ENCODE measurements at places on chromosomes 7 and 10. TPM values are rescaled to one million over a fixed set of nuclear protein-coding genes. Genes with fewer than 3 reads are reported as not detected.

- peaks cover 4% of the 10 kb centered on the region for H3K4me1 ChIP-seq
- no peak overlapping the region for H3K4me3 ChIP-seq
- peak; percentile 36 for DNase-seq
- no peak overlapping the region for H3K27ac ChIP-seq
- peaks cover 18% of the 10 kb centered on the region for H3K27me3 ChIP-seq
These were observed 12.4 kb downstream of the PAPOLB start for GRCh38 chr7:4849390-4849789.

GRCh38 chr7:47937711-47938573 is 10.3 kb downstream of the PKD1L1 start:
- no peak overlapping the region for H3K4me3 ChIP-seq
- no peaks in the 10 kb centered on the region for H3K36me3 ChIP-seq
- peak overlapping the region; percentile 2 for H3K27ac ChIP-seq
- H3K4me1 ChIP-seq = peaks cover 9% of the 10 kb centered on the region
- no peaks in the 10 kb centered on the region for H3K27me3 ChIP-seq
- no peak for DNase-seq

- no peak overlapping the region for H3K27ac ChIP-seq
- no peak overlapping the region for H3K4me3 ChIP-seq
- no peak for DNase-seq
- H3K36me3 ChIP-seq = no peaks in the 10 kb centered on the region
- H3K4me1 ChIP-seq = no peaks in the 10 kb centered on the region
- H3K27me3 ChIP-seq = no peaks in the 10 kb centered on the region
These were observed 29.5 kb upstream of the LRRC17 start for GRCh38 chr7:102883098-102883860.

The OR2A42 gene
- not detected for total RNA-seq

DNA sequence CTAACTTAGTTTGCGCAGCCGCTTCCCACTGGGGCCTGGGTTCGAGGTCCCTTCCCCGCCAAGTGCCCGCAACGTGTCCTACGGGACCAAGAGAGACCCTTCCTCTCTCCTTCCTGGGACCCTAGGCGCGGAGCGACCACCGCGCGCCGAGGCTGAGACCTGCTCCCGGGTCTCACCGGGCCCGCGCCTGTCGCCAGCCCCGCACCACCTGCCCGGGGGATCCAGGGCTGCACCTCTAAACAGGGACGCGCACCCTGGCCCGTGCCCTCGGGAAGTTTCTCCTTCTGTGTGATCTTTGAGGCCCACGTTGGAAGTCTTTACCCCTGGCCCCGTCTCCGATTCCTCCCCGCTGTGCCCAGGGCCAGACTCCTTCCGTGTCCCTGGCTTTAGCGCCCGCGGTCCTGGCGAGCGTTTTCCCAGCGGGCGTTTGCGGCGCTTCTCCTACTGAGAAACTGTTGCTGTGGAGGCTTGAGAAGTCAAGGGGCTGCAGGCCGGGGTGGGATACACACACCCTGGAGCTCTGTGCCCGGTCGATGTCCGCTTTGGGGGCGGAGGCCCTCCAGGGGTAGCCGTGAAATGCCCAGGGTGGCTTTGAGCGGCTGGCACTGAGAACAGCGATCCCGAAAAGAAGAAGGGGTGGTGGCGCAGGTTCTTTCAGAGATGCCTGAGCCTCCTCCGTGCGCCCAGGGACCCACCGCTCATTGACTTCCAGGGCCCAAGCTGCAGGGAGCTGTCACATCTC is 575 bp downstream of the PLPP4 start:
- H3K27me3 ChIP-seq = peaks cover 40% of the 10 kb centered on the region
- no peaks in the 10 kb centered on the region for H3K4me1 ChIP-seq
- H3K4me3 ChIP-seq = no peak overlapping the region
- peaks cover 3% of the 10 kb centered on the region for H3K36me3 ChIP-seq
- no peak for DNase-seq
- no peak overlapping the region for H3K27ac ChIP-seq

Measured in activated T-cell treated with anti-CD3 and anti-CD28 coated beads, Interleukin-2, amount 50 U/mL, for 72 hours (primary cell).